ENCODE measurements at places on chromosomes 6 and 20.

GRCh38 chr20:6253396-6253795 is 130.6 kb upstream of the FERMT1 start:
- DNase-seq, result no peak

DNA sequence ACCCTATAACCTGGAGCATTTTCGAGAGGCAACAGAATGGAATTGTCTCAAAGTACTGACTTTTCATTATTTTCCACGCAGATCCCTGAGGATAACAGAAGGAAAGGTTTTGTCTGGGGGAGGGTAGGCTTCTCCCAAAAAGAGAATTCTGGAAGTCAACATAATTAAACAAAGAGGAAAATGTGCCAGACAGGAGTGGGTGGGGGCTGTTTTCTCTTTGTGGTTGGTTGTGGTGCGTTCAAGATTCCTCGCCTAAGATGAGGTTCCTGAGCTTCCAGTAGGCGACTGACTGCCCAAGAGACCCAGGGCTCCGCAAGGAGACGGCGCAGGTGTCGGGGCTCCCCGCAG is 70.4 kb downstream of the SOX4 start:
- no peak for DNase-seq

DNA sequence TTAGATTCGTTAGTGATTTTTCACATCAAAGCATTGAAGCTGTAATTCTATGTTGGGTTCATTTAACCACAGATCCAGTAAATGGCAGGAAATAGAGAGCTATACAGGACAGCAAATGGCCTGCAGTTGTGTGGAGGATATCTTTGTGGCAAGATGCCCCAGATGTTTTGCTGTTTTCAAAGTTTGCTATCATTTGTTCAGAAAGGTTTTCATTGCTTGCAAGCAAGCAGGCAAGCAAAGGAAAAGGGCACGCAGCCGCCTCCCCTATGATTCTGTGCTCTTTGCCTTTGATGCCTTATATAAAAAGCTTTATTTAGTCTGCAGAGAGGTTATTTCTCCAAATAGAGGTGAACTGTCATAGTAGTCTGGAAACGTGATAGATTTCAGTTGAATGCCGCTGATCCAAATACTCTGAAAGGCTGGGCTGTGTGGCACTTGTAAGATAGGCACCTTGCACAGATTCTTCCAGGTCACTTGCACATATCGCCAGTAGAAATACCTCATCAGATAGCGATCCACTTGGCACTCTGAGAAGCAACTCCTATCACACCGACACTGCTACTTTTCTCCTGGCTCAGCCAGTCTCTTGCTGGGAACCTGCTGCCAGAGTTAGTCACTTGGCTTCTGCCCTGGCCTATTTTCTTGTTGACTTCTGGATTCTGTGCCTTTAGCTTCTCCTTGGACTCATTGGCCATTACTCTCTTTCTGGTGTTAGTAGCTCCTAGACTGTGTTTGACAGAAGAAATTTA is 66.4 kb downstream of the UTRN start:
- no peak for DNase-seq

DNA sequence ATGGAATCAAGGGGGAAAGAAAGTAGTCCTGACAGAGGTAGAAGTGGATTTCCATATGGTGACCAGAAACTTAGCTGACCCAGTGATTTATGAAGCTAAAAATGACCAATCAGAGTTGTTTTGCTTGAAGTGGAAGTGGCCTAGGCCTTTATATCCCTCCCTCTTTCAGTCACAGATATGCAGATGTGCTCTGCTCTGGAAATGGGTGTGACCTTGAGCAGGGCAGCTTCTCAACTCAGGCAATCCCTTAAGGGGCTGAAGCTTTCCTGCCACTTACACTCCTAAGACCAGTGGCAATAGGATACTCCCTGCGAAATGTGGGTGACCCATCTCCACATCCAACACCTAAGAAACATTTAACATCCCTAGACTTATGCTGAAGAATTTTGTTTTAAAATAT is 256.6 kb downstream of the EYS start:
- DNase-seq, result no peak

GRCh38 chr6:52489881-52490280 is 69.7 kb downstream of the EFHC1 start:
- DNase-seq, result no peak

- no peak for DNase-seq
These were observed 626.8 kb downstream of the COL12A1 start for GRCh38 chr6:74579047-74579446.

GRCh38 chr6:53982366-53983050 is 128.7 kb upstream of the MLIP start:
- DNase-seq, result no peak

GRCh38 chr6:44053760-44054556 is 73.3 kb downstream of the MRPL14 start:
- no peak for DNase-seq
